ENCODE measurements at places on chromosomes 16 and 17. TPM values are rescaled to one million over a fixed set of nuclear protein-coding genes. Genes with fewer than 3 reads are reported as not detected.

Gene DBNDD1
- 19.2 TPM for total RNA-seq

Gene SCN4A
- total RNA-seq: not detected

Gene GNG13
- not detected for total RNA-seq

Gene TEX19
- 1.2 TPM for total RNA-seq

Gene TPSD1
- total RNA-seq: not detected

GRCh38 chr16:65767125-65767524 is 599.4 kb upstream of the CDH5 start:
- no peak for DNase-seq

GRCh38 chr16:28042811-28043210 is 20.7 kb downstream of the GSG1L start:
- no peak for DNase-seq

- DNase-seq: peak; percentile 87
These were observed 128.5 kb downstream of the PARN start for GRCh38 chr16:14501331-14502255.

Data from PC-3 (cell line).